ENCODE measurements at places on chromosomes 5 and 9.
A peak's percentile ranks its signal among the peaks of the same experiment; 100 is the strongest.

GRCh38 chr9:75152416-75152815 is 64.1 kb downstream of the OSTF1 start:
- peak; percentile 61 for DNase-seq

DNA sequence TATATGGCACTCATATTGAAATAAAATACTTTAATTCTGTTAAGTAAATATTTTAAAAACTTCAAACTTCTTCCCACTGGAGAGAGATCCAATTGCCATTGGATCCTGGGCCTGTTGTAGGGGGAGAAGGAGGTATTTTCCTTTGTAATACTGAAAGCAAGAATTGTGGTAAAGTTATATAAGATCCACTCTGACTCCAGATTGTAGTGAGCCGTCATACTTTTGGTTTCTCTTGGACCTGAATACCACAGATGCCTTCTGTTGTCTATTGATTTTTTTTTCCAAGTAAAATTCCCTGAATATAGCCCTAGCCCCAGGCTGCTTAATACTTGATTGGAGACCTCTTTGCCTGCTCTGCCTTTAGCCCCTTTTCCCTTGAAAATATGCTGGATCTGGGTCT is 86.9 kb downstream of the ATG10 start:
- no peak for DNase-seq

- no peak for DNase-seq
Observed at GRCh38 chr9:97767891-97768290, 70.8 kb upstream of the XPA start.

DNA sequence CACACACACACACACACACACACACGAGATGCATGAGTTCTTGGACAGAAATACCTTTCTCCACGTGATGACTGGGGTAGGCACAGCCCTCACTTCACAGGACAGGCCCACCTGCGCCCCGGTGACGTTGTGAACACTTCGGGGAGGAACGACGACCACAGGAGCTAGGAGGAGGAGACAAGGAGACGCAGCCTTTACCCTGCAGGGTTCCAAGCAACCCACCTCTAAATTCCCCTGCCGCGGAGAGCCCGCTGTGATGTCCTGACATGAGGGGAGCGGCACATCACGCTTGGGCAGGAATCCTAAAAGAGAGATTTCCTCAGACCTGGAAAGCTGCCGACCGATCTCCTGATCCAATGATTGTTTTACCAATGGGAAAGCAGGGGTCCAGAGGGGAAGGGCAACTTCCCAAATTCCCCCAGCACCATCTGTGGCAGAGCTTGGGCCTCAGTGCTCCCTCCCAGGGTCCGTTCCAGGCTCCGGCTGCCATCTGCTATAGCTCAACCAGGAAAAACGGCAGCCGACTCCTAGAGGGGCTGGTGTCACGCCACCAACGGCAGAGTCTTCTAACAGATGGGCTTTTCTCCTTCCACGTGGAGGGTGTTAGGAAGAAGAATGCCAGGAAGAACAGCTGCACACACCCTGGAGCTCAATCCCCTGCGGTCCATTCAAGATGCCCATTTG is 10.1 kb downstream of the IGFBPL1 start:
- DNase-seq, result no peak

- DNase-seq, result peak; percentile 7
Observed at GRCh38 chr5:1003296-1003937, 5.2 kb upstream of the NKD2 start.

Data from stimulated activated naive CD8-positive, alpha-beta T cell treated with anti-CD3 and anti-CD28 coated beads, Interleukin-15, Interleukin-2, amounts not matched to agents 100 U/mL and 50 U/mL, for 24 hours (primary cell).